ENCODE measurements at places on chromosomes 11 and 22.

GRCh38 chr11:13150487-13150886 lies 127.1 kb upstream of the BMAL1 start:
- no peak for DNase-seq

DNA sequence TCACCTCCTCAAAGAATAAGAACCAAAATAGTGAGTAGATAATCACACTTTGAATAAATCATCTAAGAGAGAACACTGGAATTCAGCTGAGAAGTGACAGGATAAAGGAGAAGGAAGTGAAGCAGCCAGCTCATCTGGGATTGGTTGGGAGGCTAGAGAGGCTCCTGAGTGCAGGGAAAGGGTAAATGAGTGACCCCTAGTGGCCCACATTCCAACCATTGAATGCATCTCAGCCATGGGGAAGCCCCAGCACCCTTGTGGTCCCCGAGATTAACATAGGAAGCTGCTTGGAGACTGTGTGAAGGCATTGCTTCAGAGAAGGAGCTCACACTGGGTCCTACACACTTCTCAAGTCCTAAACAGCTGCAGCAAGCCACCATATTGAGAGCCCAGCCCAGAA lies 82.3 kb downstream of the JRKL start:
- DNase-seq: no peak

GRCh38 chr11:72672597-72673238 lies 1.5 kb downstream of the PDE2A start:
- no peak for DNase-seq

DNA sequence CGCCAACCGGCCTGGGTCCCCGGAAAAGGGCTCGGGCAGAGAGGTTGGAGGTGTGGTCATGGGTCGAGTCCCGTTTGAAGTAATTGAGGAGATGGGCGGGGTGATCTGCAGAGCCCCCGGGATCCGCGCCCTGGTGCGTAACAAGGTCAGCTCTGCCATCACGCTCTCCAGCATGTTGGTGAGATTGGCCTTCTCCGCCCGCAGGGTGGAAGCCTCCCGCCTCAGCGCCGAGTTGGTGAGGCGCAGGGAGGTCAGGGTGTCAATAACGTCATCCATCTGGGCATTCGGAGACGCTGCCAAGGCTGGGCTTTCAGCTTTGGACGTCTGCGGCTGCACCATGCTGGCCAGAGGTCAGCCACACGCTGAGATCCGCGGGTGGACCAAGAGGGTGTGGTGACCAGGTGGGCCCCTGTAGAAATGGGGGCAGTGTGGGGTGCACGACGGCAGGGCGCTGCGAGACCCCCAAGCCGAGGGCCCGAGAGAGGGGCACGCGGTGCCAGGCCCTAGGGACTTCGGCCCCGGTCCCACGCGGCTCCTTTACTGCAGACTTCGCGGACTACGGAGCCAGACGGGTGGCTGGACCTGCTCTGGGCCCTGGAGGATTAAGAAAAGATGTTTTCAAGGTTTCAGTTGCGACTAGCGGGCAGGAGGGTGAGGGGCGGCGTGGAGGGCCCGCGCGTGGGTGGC lies 672 bp downstream of the RTL6 start:
- no peak for DNase-seq

GRCh38 chr11:114964676-114965214 lies 286.4 kb downstream of the NXPE2 start:
- no peak for DNase-seq
